ENCODE measurements at places on chromosomes 11 and 22. TPM values are rescaled to one million over a fixed set of nuclear protein-coding genes. Genes with fewer than 3 reads are reported as not detected.

DNA sequence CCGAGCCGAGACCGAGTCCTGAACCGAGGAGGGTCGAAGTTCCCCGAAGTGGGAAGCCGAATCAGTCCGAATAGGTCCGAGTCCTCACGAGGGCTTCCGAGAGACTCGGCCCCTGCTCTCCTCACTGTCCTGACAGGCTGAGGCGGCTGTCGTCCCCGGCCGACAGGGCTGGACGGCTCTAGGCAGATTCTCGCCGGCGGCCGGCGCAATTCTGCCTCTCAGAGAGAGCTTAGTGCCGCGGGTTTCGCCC lies 191 bp upstream of the DEAF1 start:
- no peak for DNase-seq

- DNase-seq, result peak; percentile 46
Measured at GRCh38 chr22:48044487-48045060, 1282.1 kb downstream of the TBC1D22A start.

GRCh38 chr11:1119604-1120146 lies 38.1 kb upstream of the MUC5AC start:
- DNase-seq, result no peak

DNA sequence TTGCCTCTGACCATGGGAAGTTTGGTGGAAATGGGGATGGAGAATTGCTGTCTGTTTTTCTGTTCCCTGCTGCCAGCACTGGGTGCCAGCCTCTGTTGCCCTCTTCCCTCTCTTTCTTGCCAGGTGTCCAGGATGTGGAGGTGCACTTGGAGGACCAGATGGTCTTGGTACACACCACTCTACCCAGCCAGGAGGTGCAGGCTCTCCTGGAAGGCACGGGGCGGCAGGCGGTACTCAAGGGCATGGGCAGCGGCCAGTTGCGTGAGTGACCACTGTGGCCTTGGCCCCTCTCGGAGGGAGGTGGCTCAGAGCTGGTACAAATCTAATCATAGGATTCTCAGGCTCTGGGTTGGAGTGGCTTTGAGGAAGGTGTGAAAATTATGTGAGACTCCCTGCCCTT lies 6.0 kb downstream of the CCS start:
- DNase-seq, result no peak

DNA sequence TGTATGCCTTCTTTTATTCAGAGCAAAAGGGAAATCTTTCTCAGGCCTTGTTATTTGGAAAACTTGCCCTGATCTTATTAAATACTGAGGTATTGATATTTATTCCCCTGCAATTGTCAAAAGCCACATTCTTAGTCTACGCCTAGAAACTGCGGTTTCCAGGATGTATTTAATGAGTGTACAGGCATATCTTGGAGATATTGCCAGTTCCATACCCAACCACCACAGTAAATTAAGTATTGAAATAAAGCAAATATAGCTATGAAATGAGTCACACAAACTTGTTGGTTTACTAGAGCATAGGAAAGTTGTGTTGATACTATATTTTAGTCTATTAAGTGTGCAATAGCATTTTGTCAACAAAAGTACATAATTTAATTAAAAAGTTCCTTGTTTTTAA lies 152.7 kb upstream of the CCDC179 start:
- no peak for DNase-seq

GRCh38 chr11:15370495-15371147 lies 255.9 kb downstream of the INSC start:
- no peak for DNase-seq

GRCh38 chr11:18295316-18295715 lies 26.6 kb downstream of the HPS5 start:
- no peak for DNase-seq

DNA sequence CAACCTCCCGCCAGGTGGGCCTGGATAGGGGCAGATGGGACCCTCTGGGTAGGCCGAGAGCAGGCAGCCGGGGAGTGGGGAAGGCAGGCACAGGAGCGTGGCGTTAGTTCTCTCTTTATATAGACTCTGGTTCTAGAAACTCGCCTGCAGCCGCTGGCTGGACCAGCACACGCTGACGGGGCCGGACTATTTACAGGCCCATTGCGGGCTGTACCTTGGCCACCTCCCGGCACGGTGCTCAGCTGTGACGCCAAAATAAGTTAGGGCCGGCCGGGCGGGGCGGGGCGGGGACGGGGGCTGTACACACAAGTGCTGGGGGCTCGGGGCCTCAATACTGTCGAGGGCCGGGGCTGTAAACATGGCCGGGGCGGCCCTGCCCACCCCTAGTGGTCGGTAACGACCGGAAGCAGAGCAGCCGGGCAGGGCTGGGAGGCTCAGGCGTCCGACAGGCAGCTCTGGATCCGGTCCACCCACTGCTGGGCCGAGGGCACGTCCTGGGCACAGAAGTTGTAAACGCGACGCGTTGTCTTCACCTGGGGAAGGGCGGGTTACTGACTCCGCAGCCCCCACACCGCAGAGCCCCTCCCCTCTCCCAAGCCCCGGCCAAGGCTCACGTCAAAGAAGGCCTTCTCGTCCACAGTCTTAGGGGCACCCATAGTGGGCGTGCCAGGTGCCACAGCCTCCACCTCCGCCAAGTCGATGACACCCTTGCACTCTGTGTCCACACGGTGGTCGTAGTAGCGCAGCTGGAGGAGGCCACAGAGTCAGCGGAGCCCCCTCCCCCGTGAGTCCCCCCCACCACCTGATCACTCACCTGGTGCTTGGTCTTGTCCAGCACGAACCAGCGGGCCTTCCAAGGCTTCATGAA lies 27.9 kb downstream of the SBF1 start:
- no peak for DNase-seq

CYP2D6 gene
- 3.2 TPM for total RNA-seq

CDC45 gene
- total RNA-seq, result 1.1 TPM

DEPDC7 gene
- 2.4 TPM for total RNA-seq
